ENCODE measurements at places on chromosomes 6 and 20.

DNA sequence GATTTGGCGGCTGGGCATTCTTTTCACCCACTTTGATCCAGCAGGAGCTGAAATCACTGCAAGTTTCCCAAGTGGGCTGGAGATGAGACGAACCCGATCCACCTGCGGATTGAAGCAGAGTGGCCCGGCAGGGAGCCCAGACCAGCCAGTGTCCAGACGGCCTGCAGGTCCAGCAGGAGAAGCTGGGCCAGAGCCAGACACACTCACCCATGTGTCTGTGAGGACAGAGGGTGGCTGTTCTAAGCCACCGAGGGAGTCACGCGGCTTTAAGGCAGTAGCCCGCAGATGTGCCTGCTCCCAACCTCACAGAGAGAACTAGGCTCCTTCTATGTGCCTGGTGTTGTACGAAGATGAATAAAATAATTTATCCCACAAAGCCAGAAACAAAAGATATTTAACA, 200.7 kb downstream of the WDR27 start:
- no peak for DNase-seq

- DNase-seq: no peak
These were observed 71.2 kb upstream of the PRDM1 start for GRCh38 chr6:106014955-106015354.

- no peak for DNase-seq
These were observed 9.8 kb downstream of the HLA-F start for GRCh38 chr6:29733057-29733456.

DNA sequence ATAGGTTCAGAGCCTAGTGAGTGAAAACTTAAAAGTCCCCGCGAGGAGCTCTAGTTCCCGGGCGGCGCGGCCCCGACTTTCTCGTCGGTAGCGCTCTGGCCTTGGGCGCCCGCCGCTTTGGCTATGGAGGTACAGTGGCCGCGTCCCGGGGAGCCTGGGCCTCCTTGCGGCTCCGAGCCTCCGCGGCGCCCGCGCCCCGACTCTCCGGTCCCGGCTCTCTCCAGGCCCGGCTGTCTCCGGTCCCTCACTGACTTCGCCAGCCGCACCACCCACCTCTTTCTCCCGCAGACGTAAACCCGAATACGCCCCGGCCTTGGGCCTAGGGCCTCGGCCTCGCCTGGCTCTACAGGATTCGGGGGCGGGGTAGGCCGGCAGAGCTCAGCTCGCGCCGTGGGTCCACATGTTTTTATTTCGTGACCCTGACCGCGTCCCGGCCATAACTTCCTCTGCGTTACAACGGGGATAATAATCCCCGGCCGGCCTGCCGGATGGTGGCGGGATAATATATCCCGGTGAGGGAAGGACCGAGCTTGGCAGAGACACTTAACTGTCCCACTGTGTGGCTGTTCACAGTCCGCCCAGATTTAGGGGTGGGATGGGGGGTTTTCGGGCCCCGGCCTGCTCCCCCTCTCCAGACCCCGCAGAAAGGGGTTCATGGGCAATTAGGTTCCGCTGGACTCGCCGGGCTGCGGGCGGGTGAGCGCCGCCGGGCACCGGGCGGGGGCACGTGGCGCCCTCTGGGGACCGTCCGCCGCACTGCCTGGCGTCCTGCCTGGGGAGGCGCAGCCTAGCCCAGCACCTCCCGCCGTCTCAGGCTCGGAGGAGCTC, 10.0 kb upstream of the TBX18 start:
- DNase-seq: peak; percentile 34

- DNase-seq: no peak
These were observed 206.0 kb upstream of the FOXQ1 start for GRCh38 chr6:1105833-1106400.

DNA sequence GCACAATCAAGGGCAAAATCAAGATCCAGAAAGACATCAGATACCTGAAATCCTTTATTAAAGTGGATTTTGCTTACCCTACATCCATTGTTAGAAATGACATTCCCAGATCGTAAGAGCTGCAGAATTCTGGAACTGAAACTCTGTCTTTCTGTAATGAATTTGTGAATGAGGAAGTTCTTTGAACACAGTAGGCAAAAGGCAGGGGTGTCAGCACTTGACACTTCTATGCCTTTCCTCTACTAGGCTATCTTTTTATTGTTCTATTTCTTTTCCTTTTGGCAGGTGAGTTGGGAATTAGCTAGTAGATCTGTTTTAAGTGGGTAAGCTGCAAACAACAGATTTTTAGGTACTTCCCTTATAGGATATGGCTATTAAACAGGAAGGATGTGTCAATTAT, 126.3 kb downstream of the CARMIL1 start:
- no peak for DNase-seq
